ENCODE measurements at places on chromosomes 7 and 10.

DNA sequence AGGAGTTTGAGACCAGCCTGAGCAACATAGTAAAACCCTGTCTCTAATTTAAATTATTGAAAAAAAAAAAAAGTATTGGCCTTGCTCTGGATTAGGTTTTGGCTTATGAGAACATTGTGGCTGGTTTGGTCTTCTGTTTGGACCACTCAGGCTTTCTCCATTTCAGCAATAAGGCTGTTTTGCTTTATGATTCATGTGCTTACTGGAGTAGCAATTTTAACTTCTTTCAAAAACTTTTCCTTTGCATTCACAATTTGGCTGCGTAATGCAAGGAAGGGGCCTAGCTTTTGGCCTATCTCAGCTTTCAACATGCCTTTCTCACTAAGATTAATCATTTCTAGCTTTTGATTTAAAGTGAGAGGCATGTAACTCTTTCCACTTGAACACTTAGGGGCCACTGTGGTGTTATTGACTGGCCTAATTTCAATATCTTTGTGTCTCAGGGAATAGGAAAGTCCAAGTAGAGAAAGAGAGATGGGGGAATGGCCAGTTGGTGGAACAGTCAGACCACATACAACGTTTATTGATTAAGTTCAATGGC is 38.0 kb upstream of the SRPK2 start:
- no peak for DNase-seq

DNA sequence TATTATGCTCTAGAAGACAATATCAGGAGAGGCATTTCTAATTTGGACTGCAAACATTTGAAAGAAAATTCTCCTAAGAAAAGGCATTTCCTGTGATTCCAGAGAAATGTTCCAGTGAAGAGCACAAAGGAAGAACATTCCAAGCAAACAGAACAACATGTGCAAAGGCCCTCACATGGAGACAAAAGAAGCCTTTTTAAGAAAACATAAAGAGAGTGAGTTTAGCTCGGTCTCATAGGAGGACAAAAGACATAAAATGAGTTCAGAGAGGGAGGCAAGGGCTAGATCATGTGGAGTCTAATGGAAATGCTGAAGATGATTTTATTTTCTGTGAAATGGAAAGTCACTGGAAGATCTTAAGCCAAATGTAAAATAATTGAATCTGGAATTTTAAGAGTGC is 269.8 kb upstream of the HGF start:
- DNase-seq = no peak

DNA sequence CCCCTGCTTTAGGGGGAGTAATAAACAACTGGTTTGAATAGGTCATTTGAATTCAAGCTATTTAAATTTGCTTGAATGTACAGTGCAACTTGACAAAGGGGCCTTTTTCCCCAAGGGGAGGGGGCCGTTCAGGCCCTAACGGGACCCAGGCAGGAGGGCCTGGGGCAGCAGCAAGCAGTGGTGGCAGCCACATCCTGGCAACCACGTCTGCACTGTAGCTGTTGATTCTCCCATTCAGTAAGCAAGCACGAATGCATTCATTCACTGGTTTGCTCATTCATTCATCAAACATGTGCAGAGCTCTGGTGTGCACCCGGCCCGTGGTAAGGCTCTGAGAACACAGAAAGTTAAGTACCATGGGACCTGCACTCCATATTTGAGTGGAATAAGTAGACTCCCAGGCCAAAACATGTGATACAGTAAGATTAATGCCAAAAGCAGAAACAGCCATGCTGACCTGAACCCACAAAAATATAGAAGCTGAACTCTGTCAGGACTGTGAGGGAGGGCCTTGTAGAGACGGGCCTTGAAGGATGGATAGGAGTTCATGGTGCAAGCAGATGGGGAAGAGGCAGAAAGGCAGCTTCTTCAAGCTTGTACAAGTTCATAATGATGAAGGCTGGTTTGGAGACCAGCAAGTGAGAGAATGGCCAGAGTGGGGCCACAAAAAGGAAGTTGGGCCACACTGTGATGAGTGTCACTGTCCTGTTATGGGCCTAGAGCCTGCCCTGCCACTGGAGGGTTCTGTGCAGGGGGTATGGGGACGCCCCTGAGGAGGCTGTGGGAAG is 29.3 kb upstream of the C10orf53 start:
- DNase-seq = no peak

GRCh38 chr7:75876126-75876881 is 2.5 kb upstream of the RHBDD2 start:
- peak; percentile 94 for DNase-seq

- no peak for DNase-seq
Observed at GRCh38 chr7:80087051-80087770, 47.4 kb upstream of the GNAI1 start.

- DNase-seq = peak; percentile 25
Observed at GRCh38 chr10:86199041-86199440, 167.6 kb downstream of the GRID1 start.

- no peak for DNase-seq
Observed at GRCh38 chr7:1251796-1252539, 19.3 kb downstream of the UNCX start.

- peak; percentile 18 for DNase-seq
Observed at GRCh38 chr10:124632064-124632531, 112.1 kb downstream of the FAM53B start.

DNA sequence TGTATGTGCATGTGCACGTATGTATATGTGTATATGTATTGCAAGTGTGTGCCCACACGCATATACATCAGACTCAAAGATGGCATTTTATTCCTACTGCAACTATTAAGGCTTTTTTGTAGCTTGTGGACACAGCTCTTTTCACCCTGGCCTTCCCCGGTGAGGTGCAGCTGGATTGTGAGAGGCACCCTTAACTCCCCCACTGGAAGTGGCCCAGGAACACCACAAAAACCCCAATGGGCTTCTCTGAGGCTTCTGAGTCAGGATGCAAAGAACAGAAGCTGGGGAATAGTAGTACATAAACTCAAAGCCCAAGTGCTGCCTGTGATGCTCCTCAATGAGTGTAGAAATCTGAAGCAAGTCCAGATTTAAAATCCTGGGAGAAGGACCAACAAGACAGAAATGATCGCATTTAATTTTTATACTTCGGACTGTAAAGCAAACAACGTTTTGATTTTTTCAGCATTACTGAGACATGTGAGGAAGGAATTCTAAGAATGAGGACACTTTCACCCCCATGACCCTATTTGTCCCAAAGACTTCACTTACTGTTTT is 369.2 kb upstream of the MGMT start:
- no peak for DNase-seq

DNA sequence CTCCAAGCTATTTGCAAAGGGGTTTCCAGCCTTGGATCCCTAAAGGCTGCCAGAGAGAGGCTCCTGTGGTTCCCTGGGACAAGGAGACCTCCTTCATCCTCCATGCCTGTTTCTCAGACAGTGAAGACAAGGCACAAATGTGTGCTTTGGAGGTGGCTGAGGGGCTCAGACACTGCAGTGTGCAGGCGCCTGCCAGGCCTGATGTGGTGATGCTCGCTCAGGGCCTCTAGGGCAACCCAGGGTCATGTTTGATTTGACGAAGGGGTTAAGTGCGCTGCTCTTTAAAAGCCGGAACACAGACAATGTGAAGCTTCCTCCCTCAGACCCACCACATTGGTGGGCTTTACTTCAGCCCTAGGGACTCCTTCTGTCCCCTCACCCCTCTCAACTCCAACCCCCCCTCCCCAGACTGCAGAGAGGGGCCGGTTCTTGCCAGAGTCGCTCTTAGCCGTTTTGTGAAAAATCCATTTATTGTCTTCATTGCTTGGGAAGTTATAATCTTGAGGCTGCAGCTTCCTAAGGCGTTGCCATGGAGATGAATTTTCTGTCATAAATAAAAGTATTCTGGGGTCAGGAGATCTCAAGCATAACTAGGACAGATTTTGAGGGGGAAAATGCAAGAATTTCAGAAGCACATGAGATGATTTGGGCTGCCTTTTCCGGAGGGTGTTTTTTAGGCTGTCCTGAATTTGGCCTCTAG is 35.8 kb downstream of the PDGFA start:
- DNase-seq = no peak

- no peak for DNase-seq
Observed at GRCh38 chr10:87058171-87058570, 36.5 kb downstream of the GLUD1 start.

- no peak for DNase-seq
Observed at GRCh38 chr10:102537948-102538347, 34.2 kb downstream of the SUFU start.

GRCh38 chr10:29050081-29050480 is 238.8 kb upstream of the LYZL1 start:
- DNase-seq = no peak

- no peak for DNase-seq
Observed at GRCh38 chr10:541750-542371, 147.6 kb downstream of the DIP2C start.

DNA sequence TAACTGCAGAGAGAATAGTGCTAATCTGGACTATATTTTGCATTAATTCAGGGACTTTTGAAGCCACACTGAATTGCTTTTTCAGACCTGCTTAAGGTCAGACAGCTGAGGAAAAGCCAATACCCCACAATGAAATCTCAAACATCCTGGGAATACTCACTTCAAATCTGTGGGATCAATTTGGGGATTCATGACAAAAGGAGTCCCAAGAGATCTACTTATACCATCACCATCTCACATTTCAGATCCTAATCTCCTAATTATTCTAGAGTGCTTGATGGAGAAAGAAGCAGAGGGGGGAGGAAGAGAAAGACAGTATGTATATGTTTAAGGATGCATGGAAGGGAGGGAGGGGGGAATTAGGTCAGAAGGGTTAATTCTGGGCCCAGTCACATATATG is 202.2 kb downstream of the CACNA2D1 start:
- no peak for DNase-seq

GRCh38 chr10:23037561-23037960 is 57.8 kb upstream of the MSRB2 start:
- no peak for DNase-seq

- no peak for DNase-seq
Observed at GRCh38 chr10:14698111-14698828, 76.4 kb downstream of the FAM107B start.

GRCh38 chr7:16951483-16952080 is 69.8 kb upstream of the AGR3 start:
- DNase-seq = no peak

- no peak for DNase-seq
Observed at GRCh38 chr10:97144297-97144696, 41.5 kb downstream of the SLIT1 start.

DNA sequence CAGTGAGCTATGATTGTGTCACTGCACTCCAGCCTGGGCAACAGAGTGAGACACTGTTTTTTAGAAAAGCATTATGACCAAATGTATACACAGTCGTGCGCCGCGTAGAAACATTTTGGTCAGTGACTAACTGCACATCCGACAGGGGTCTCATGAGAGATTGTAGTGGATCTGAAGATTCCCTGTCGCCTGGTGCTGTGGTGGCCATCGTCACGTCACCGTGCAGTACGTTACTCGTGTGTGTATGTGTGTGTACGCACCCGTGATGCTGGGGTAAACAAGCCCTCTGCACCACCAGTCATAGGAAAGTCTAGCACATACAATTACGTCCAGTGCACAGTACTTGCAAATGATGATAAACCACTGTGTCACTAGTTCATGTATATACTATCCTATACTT is 109.4 kb downstream of the ELFN1 start:
- no peak for DNase-seq

DNA sequence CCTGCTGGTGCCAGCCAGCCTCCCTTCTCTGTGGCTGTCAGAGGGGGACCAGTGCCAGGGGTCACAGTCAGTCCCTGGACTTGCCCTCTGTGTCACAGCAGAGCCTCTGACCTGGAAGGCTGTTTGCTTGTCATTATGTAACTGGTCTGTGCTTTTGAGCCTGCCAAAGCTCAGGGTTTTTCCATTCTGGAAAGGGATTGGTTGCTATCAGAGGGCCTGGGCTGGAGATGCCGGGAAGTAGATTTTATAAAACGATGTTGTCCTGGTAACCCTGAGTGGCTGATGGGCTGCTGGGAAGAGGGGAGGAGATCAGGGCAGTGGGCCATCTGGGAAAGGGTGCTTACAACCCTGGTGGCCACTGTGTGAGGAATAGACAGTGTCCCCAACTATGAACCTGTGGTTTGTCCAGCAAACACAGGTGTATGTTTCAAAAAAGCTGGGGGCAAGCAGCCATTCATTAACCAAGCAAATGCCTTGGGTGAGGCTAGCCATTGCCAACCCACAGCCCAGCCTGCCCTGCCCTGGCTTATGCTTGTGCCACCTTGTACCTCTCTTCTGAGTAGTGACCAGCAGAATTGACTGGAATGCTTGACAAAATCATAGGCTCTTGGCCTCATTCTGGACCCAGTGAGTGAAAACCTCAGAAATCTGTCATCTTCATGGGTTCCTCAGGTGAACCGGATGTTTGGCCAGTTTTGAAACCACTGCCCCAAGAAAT is 21.6 kb downstream of the SFTPD start:
- no peak for DNase-seq

- DNase-seq = no peak
Observed at GRCh38 chr10:25457552-25457951, 282.8 kb downstream of the GPR158 start.

GRCh38 chr7:22628112-22628511 is 98.9 kb upstream of the IL6 start:
- DNase-seq = no peak

DNA sequence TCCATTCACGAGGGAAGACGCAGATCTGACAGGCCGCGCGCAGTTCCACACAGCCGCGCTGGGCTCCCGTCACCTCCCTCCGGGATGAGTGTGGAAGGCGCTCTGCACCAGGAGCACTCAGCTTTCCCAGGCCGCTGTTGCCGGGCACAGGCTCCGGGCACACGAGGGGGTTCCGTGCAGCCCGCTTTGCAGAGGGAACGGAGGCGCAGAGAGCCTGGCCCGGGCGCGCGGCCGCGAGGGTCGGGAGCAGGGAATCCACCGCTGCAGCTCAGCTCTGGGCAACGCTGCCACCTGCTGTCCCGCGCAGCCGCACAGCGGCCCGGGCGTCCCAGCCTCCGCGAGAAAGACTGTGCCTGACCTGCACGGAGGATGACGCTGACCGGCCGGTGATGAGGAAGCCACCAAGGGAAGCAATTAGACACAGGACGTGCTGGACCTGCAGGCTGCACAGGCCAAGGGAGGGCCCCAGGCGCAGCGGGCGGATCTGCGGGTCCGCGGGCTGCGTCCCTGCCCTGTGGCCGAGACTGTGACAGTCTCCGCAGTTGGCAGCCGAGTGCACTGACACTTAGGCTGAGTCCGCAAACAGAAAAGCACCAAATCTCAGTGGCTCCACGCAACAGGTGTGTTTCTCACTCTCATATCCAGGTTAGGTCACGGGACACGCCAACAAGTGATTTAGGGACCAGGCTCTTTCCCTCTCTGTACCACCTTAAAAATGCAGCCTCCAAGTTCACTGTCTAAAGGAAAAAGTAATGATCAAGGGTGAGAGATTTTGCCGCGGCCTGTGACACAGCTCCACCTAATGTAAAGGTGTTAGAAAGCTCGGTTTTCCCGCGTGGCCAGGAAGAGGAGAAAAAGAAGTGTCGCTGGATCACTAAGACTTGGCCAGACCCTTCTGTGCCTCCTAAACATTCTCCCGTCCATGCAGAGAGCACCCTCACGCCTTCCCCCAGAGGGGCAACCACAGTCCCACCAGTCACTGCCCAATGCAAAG is 94.5 kb downstream of the SEC61G start:
- DNase-seq = no peak

Measured in inflammatory macrophage treated with lipopolysaccharide for 1 hour (primary cell).